ENCODE measurements at places on chromosomes 7 and 10.

DNA sequence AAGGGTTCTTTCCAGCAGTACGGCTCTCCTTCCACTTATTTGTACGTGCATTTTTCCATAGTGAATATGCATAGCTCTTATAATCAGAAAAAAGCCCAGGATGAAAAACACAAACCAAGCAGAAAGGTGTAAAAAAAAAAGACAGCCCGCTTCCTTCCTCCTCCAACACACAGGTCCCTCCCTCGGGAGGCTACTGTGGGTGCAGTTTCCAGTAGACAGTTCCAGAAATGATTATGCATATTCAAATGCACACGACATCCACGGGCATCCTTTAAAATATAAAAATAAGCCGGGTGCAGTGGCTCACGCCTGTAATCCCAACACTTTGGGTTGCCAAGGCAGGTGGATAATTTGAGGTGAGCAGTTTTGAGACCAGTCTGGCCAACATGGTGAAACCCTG is 59.9 kb downstream of the TNRC18 start:
- DNase-seq = no peak

GRCh38 chr10:79182781-79183467 is 114.2 kb downstream of the ZMIZ1 start:
- no peak for DNase-seq

DNA sequence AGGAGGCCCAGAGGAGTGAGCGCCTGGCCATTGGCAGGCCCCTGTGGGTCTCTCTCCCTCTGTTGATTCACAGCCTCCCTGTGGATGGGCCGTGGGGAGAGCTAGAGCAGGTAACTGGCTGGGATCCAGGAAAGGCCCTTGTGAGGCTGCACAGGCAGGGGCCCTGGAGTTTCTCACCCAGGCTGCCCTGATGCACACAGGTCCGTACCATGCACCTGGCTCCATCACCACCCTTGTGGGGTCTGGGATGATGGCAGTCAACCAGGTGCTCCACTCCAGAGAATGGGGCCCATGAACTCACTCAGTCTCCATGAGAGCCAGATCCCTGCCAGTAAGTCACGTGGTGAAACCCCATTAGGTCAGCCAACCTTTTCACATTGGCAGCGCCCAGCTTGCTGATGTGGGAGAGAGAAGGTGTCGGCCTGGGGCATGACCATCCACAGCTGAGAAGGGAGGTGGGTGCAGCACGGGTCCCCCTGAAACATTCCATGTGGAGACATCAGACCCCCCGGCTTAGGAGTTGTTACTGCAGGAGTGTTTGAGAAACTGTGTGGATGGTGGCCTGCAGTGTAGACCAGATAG is 320.8 kb downstream of the ADARB2 start:
- DNase-seq = no peak

GRCh38 chr10:29136411-29136810 is 152.5 kb upstream of the LYZL1 start:
- DNase-seq = no peak

DNA sequence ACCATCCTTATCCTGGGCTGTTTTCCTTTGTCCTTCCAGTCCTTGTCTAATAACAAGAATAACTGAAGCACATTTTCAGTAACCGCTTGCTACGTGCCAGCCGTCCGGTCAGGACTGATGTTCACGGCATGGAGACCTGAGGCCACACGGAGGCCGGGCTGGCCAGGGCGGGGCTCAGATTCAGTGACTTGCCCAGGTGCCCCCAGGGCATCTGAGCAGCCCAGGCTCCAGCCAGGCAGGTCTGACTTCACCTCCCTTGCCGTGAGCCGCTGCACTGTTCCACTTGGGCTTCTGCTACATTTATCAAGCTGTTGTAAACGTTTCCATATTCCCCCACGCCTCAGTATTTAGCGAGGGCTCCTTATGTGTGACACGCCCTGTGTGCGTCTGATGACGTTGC is 43.6 kb upstream of the AP5Z1 start:
- no peak for DNase-seq

- no peak for DNase-seq
Measured at GRCh38 chr7:46539892-46540483, 618.9 kb upstream of the IGFBP3 start.

- DNase-seq = no peak
Measured at GRCh38 chr10:130707389-130707979, 571.3 kb downstream of the GLRX3 start.

DNA sequence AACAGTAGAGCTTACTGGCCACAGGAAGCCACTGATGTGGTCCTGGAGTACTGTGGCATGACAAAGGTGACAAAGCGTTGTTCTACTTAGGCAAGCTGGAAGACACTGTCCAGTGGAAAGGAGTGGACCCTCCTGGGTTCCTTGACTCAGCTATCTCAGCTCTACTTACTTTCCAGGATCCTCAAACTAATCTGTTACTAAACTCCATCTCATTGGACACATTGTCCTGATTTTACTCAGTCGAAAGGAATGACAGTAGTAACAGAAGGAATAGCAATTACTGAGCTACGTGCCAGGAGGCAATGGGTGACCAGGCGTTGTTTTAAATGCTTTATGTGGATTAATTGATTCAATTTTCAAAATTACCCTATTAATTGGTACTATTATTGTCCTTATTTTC is 41.6 kb downstream of the ABLIM1 start:
- no peak for DNase-seq

- DNase-seq = no peak
Measured at GRCh38 chr10:133358162-133358924, 524 bp upstream of the FUOM start.

- no peak for DNase-seq
Measured at GRCh38 chr10:75646218-75646915, 214.9 kb downstream of the LRMDA start.

DNA sequence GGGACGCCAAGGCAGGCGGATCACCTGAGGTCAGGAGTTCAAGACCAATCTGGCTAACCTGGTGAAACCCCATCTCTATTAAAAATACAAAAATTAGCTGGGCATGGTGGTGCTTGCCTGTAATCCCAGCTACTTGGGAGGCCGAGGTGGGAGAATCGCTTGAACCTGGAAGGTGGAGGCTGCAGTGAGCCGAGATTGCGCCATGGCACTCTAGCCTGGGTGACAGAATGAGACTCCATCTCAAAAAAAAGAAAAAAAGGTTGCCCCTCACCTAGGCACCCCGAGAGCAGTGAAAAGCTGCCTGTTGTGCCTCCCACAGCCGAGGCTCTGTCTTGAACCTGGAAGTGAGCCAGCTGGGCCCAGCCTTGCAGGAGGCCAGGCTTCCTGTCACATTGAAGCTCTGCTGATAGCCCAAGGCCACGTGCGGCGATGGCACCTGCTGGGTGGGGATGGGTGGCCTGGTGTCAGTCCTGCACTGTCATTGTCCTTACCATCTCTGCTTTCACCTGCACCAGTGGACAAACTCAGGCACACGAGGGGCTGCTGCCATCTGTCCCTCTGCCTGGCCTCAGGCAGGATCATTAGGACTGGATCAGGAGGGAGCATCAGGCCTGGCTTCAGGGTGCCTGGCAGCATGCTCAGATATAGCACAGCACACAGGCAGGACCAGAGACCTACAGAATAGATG is 37.8 kb downstream of the DNAJB12 start:
- DNase-seq = no peak

GRCh38 chr7:90594751-90595317 is 1.3 kb upstream of the CDK14 start:
- peak; percentile 18 for DNase-seq

GRCh38 chr10:93150990-93151547 is 77.4 kb downstream of the CYP26A1 start:
- DNase-seq = no peak

DNA sequence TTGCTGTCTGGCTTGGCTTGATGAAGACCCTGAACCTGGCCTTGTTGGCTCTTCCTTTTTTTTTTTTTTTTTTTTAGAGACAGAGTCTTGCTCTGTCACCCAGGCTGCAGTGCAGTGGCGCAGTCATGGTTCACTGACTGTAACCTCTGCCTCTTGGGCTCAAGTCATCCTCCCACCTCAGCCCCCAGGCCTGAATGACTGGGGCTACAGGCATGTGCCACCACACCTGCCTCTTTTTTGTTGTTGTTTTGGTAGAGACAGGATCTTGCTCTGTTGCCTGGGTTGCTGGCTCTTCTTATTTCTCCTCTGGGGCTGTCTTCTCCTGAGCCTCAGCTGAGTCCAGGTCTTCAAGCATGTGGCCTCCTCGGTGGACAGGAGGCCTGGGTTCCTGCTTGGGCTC is 44.7 kb downstream of the PRF1 start:
- DNase-seq = no peak

- DNase-seq = no peak
Measured at GRCh38 chr7:152673897-152674296, 2.0 kb downstream of the XRCC2 start.

DNA sequence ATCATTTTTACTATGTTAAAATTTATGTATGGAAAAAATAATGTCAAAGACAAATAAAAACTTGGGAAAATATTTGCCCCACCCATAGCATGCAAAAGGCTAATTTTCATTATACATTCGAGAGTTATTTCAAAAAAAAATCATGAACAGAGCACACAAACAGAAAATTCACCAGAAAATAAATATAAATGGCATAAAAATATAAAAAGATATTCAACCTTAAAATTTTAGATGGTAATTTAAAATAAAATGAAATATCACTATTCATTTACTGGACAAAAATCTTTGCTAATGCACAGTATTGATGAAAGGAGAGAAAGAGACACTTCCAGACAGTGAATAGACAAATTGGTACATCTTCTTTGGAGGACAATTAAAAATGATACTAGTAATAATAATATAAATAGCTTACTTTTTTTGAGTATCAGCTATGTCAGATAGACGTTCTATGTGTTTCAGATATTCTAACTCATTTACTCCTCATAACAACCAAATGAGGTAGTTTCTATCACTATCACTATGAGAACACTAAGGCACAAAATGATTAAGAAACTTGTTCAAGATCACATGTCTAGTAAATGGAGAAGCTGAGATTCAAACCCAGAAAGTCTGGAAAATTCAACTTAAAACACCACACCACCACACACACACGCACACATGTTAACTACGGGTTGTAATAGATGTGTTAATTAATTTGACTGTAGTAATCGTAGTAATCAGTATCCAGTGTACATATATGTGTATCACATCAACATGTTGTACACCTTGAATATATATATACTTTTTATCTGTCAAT is 63.0 kb downstream of the CCDC71L start:
- no peak for DNase-seq

GRCh38 chr7:130886438-130887135 is 152.6 kb upstream of the KLF14 start:
- peak; percentile 59 for DNase-seq

- DNase-seq = peak; percentile 39
Measured at GRCh38 chr10:86316274-86316835, 50.2 kb downstream of the GRID1 start.

DNA sequence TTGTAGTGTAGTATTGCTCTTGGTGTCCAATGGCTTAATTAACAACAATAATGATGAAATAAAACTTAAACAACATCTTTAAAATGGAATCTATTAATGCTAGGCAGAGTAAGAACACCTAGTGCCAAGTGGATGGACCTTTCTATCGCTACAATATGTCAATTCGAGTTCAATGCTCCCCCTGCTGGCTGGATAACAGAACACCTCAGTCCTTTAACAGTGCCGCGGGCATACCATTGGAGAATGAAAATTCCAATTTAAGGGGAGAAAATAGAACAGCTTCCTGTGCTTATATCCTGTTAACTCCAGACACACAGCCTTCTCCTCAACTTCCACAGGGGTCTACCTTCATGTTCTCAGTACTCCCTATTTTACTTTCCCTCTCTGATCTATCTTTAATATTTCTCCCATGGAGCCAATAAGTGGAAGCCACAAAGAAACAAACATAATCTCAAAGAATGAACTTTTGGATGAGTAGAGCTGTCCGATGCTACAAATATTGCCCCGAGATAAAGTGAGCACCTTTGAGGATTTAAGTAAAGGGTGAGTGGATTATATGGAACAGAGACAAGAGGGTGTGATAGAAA is 41.4 kb downstream of the COL1A2 start:
- DNase-seq = peak; percentile 82

DNA sequence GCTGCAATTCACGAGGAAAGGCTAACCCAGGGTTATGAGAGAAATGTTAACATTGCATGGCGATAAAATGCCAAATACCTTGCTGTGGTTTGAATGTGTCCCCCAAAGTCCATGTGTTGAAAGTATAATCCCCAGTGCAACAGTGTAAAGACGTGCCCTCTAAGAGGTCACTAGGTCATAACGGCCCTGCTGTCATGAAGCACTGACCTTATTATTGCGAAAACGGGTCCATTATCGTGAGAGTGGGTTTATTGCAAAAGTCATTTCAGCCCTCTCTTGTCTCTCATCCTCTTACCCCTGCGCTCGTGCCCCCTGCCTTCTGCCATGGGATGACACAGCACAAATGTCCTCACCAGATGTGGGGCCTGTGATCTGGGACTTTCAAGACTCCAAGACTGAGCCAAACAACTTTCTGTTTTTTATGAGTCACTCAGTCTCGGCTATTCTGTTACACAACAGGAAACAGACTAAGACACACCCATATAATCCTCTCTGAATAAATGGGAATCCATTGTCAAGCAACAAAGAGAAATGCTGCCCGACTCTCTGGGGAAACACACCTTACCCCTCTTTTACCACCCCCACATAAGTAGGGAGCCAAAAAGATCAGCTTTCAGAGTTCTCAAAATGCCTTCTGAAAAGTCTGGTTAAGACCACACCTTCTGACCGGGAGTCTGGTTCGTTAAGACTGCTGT is 73.1 kb upstream of the UCN3 start:
- peak; percentile 75 for DNase-seq

DNA sequence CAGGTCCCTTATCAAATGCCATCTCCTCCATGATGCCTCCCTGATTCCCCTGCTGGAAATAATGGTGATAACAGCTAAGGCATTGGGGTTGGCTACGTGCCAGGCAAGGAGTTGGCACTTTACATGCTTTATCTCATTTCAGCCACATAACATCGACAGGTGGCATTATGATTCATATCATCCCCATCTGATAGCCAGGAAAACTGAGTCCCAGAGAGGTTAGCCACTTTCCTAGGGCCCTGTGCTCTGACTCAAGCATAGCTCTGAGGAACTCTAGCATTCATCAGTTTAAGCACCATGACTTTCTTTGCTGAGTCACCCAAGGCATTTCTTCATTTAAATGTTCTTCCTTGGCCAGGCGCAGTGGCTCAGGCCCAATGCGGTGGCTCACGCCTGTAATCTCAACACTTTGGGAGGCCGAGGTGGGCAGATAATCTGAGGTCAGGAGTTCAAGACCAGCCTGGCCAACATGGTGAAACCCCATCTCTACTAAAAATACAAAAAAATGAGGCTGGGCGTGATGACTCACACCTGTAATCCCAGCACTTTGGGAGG is 6.6 kb downstream of the LEP start:
- DNase-seq = no peak

- no peak for DNase-seq
Measured at GRCh38 chr10:3090914-3091787, 23.8 kb downstream of the PFKP start.

Measured in ascending aorta (tissue), 2 donors.